ENCODE measurements at places on chromosomes 6 and 20.

DNA sequence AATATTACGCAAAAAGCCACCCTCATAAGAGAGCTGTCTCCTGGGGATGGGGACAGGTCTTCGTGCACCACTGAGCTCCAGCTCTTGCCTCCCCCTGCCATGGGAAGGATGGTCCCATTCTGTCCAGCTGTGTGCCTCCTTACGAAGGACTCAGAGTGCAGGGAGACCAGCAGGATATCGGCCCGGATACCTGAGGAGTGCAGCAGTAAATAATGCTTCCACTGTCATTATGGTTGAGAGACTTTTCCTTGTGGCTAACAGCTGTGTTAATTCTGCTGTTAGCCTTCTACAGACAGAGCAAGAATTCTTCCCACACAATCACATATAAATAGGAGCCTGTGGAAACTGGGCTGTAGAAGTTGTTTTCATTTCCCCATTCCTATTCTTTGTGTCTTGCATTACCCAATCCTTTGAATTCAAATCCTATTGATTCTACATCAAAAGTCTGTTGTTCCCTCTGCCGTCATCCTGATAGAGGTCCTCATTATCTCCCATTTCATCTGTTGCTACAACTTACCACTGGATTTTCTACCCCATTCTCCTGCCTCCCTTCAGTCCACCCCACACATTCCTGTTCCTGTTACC is 364.6 kb upstream of the SOX4 start:
- DNase-seq = no peak

DNA sequence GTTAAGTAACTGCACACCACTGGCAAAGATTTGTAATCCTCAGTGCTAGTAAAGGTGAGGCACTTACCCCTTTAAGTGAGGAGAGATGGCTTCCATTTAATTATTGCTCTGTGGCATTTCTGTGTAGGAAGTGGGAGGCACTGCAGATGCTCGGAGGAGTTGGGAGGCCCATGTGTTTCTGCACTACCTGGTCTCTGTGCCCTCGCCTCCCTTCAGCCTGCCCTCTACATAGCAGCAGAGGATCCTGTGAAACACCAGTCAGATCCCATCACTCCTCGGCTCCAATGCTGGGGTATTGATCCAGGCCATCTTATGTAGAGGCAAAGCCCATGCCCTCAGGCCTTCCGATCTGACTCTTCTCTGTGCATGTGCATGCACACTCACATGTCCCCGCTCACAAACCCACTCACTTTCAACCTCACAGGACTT is 67.0 kb downstream of the SLX4IP start:
- no peak for DNase-seq

DNA sequence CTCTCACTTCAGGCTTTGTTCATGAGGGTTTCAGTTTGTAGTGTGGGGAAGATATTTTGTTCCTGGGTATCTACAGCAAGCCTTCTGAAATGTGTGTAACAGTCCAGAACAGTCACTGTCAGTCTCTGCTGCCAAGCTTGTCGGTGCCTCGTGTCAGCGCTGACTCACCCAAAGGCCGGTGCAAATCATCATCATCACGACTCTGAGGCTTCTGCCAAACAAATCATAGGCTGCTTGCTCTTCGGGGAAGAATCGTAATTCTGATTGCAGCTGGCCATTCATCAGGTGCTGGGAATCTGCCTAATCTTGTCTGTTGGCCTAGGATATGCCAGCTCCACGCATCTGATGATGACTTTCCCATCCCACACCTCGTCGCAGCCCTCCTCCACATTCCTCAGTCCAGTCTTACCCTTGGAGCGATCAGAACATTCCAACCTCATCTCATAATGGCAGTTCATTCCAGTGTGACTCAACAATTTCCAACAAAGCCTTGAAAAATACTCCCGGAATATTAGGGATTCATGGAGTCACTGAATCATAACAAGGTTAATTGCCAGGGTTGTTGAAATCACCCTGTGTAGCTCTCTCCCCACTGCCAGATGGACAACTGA is 40.9 kb downstream of the ALDH8A1 start:
- DNase-seq = no peak

- DNase-seq = no peak
These were observed 225.8 kb upstream of the QKI start for GRCh38 chr6:163188746-163189145.

- no peak for DNase-seq
These were observed 9.6 kb downstream of the TBXT start for GRCh38 chr6:166157930-166158617.

DNA sequence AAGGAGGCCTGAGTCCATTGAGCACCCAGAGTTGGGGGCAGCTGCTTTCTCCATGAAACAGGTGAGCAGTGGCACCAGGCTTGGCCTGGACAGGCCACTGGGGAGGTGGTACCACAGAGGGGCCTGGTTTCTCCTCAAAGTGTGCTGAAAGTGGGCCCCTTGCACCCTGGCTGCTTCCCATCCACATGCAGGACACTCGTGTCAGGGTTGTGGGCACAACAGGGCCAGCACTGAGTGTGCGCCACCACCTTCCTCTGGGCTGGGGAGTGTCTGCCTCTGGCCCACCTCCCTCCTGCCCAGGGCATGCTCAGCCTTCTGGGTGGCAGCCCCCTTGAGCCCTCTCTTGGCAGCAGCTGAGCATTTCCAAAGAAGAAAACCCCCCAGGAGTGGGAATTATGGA is 5.2 kb upstream of the SLC22A1 start:
- DNase-seq = no peak

- no peak for DNase-seq
These were observed 42.5 kb downstream of the SESN1 start for GRCh38 chr6:109052018-109052651.

- no peak for DNase-seq
These were observed 584 bp downstream of the PTK7 start for GRCh38 chr6:43076464-43077332.

DNA sequence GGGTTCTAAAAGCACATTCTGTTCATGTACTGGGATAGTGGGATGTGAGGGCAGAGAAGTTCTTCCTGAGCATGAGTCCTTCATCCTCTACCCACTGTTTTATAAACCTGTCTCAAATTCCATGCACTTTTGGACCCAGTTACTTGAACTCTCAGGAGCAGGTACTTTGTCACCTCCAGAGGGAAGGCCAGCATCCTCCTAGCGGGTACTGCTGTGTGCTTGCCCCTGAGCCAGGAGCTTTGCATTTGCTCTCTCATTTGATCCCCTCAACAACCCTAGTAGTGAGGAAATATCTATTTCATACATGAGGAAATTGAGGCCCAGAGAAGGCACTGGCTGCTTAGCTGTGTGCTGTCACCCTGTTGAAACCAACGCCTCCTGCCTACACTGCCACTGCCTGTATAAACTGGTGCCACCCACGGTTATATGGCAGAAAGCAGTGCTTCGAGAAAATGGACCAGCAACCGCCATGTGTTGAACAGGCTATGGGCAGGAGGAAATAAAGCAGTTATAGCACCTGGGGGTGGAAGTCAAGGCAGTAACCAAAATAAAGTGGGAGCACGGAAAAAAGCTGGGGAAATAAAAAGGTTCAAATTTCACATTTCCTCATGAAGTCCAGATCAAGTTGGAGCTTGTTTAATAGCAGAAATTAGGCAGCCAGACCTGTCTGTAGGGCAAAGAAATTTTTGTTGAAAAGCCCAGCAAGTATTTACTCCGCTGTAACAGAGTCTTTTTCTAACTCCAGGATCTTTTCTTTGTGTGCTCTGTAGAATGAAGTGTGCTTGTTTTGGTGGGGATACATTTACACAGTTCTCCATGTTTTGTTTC is 38.0 kb downstream of the KLHL31 start:
- no peak for DNase-seq

DNA sequence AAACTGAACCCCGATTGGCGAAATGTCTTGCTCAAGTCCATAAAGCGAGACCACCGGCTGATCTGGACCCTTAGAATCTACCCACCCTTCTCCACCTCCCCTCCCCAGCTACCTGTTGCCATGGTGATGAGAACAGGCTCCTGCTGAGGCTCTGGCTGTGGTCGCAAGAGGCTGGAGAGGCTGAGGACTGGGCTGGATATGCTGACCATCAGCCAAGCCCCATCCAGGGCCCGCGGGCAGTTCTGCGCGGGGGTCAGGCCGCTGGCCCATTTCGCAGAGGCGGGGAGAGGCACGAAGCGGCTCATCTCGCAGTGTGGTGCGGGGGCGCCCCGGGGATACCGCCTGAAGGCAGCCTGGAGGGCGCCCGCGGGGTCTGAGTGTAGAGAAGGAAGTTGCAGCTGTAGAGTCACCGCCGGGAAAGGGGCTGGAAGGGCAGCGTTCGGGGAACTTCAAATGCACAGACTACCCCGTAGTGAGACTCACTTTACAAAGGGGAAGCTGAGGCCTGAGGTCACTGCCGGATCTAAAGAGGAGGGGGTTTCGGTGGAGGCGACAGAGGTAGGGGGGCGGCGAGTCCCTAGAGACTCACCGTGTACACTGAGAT is 671 bp downstream of the TAPBP start:
- no peak for DNase-seq

DNA sequence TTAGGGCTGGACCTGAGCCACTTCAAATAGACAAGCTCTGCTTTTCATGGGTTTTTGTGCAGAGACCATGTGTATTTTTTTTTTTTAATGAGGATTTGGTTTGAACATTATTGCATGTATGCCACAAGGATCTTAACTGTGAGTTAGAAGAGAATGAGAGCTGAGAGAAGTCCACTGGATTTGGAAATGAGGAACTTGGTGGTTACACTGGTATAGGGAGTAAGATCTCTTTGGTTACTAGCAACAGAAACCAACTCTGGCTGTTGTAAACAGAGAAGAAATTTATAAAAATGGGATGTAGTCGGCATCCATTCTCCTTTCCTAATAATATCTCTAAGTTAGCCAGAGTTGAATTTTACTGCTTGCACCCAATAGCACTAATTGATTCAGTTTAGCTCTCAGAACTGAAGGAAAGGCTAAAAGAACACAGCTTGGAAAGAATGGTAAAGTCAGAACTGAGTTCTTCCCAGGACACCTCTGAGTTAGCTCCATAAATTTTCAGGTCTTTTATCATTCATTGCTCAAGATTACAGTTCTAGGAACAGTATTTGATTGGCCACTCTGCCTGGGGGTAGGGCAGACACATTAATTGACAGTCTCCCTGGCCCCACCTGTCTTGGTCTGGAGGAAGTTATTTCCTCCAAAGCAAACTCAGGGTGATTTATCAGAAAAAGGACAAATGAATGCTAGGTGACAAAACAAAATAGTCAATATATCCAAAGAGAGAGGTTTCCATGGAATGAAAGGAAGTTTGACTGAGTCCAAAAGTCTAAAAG is 3.9 kb upstream of the WFDC2 start:
- no peak for DNase-seq

DNA sequence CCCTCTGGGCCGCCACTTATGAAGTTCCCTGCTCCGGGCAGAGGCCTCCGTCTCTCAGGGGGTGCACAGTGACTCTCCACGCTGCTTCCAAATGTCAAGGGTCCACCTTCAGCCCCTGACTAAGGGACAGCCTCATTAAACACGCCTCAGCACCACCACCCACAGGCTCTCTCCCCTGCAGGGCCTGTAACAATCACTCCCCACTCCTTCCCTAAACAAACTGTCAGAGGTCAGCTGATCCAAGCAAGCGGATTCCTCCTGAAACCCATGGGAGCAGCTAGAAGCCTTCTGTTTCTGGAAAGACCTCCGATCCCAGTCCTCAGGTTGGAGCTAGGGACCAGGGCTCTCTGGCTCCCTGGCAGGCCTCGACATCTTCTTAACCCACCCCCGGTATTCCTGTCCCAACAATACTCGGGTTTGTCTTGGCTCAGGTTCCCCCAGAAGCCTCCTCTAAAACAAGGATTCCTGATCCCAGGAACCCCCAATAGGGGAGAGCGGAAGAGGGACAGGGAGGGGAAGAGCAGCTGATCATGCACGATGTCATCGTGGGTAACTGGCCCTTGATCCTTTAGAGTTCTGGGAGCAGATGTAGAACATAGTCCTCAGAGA is 181.0 kb downstream of the ZNF217 start:
- no peak for DNase-seq

GRCh38 chr20:39640147-39640546 is 678.0 kb downstream of the DHX35 start:
- DNase-seq = no peak

DNA sequence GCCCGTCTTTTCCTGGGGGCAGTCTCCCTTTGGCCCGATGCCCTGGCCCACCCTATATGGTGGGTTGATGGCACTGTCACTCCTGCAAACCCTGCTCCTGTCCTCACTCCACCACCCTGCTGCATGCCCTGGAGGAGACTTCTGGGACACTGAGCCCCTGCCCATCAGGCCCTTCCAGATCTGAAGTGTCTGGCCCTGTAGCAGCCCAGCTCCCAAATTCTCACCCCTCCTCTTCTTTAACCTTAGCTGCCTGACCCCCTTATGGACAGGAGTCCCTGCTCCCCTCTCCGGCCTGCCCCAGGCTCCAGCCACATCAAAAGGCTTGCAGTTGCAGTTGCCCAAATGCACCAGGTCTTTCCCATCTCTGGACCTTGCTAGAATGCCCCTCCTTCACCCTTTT is 20.8 kb upstream of the SLC32A1 start:
- no peak for DNase-seq

DNA sequence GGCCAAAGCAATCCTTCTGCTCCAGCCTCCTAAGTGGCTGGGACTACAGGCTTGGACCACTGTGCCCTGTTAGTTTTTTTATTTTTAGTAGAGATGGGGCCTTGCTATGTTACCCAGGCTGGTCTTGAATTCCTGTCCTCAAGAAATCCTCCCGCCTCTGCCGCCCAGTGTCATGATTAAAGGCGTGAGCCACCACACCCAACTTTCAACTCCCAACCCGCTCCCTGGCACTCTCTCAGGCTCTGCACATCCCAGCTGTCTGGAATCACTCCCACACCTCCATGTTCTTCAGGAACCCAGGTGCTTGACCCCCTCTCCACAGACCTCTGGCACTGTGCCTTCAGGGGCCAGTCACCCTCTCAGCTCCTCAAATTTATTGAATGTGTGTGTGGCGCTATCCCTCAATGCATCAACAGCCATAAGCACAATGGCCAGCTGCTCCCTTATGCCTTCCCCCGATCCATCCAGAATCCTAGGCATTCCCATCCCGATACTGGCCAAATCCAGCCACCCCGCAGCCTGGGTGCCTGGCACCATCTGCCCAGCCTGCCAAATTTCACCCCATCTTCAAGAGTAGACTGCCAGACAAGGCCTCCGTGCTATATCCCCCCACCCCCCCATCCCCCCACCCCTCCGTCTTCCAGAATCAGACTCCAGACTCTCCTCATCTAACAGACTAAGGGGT is 647 bp upstream of the POU5F1 start:
- DNase-seq = no peak

DNA sequence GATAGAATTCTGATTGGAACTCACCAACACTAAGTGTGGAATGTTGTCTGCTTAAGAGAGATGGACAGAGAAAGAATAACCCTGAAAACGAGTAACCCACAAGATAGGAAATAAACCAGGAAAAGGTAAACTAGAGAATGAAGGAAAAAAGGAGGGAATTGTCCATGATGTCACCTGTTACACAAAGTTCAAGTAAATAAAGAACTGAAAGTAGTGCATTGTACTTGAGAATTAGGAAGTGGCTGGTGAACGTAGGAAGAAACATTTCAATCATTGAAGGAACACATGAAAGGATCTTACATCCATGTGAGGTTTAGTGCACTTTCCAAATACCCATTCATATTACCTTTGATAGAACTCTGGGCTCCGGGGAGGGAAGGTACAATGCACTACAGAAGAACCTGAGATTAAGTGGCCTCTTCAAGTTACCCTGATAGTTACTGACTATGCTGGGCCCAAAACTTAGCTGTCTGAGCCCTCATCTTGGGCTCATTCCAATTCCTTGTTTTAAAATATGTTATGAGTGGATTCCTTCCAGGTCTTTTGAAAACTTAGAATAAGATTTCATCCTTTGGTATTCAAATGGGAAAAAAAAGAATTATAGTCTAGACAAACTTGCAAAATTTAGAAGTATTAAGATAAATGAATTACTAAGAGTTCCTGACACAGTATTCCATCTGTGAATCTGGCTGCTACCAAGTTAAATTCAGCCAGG is 1.1 kb upstream of the STX7 start:
- DNase-seq = no peak
